ENCODE measurements at places on chromosomes 11 and 22. TPM values are rescaled to one million over a fixed set of nuclear protein-coding genes. Genes with fewer than 3 reads are reported as not detected.
A peak's percentile ranks its signal among the peaks of the same experiment; 100 is the strongest.

DNA sequence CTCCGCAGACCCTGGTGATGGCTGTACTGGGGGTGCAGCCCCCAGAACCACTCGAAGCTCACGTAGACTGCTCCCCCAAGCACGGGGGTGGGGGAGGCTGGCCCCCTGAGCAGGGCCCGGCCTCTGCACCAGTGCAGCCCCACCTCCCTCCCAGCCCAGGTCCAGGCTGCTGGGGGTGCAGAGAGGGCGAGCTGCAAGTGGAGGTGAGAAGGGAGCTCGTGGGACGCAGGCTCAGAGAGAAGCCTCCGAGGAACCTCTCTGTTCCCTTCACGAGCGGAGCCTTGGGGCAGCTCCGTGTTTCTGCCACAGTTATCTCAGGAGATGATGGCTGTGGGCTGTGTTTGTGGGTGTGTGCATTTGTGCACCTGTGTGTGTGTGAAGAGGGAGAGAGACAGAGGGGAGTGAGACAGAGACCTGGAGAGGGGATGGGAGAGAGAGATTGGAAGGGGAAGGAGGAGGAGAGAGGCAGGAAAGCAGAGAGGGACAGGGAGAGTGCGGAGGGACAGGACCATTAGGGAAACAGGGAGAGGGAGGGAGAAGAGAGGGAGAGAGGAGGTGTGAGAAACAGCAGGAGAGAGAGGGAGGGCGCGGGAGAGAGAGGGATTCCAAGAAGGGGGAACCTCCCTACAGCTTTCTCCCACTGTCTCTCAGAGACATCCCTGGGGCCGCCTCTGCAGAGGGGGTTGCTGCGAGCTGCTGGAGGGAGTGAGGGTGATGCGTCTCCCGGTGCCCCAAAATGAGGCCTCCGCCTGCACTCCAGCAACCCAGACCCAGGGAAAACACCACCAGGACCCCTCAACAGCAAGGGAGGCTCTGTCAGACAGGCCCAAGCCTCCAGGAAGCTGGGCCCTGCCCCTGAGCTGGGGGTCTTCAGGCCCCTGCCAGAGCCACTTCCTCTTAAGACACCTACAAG lies 1488.6 kb downstream of the BRD1 start:
- DNase-seq: peak; percentile 20
- no peak overlapping the region for H3K4me3 ChIP-seq
- no peak overlapping the region for H3K27ac ChIP-seq

RRP7A gene
- total RNA-seq: 59.2 TPM

- H3K27me3 ChIP-seq: no peaks in the 10 kb centered on the region
- H3K27ac ChIP-seq: no peak overlapping the region
- H3K4me3 ChIP-seq: no peak overlapping the region
- H3K36me3 ChIP-seq: no peaks in the 10 kb centered on the region
- H3K4me1 ChIP-seq: no peaks in the 10 kb centered on the region
Measured at GRCh38 chr11:68942095-68942620, 38.5 kb downstream of the IGHMBP2 start.

RBMXL2 gene
- total RNA-seq: not detected

DNA sequence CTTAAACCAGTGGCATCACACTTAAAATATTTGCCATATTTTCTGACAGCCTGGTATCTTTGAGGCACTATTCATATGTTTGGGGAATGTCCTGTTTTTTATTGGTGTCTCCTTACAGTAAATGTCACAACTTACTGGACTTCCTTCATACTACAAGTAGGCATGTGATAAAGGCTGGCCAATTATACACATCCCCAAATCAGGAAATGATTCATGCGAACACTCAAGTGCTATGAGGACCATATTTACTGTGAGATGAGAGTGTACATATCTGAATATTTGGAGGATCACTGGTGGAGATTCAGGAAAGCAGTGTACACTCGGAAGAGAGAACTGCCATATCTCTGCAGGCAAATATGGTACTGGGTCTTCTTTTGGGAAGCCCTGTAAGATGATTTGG lies 913.8 kb upstream of the CHORDC1 start:
- no peak for DNase-seq
- no peaks in the 10 kb centered on the region for H3K4me1 ChIP-seq
- H3K27ac ChIP-seq: no peak overlapping the region
- H3K4me3 ChIP-seq: no peak overlapping the region
- no peaks in the 10 kb centered on the region for H3K36me3 ChIP-seq

Measured in GM23338 (cell line).